ENCODE measurements at places on chromosomes 11 and 22.

DNA sequence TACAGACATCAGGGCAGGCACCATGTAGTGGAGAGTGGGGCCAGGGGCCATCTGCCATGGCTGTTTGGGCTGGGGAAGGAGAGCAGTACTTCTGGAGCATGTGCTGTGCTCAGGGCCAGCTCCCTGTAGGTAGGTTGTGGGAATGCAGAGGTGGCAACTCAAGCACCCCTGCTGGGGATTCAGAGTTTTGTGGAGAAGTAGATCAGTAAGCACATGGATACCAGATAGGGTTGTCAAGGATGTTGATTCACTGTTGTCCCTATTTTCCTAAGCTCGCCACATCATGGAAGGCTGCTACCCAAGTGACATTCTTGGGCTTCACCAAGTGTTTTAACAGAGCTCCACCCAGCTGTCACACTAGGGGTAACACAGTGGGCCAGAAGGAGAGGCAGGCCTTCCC, 67.2 kb downstream of the BMAL1 start:
- no peak for DNase-seq

GRCh38 chr22:23767303-23767672, 484 bp downstream of the CHCHD10 start:
- no peak for DNase-seq

GRCh38 chr22:23033116-23033905, 37.0 kb upstream of the GNAZ start:
- peak; percentile 9 for DNase-seq

GRCh38 chr11:134062265-134063123, 6.4 kb upstream of the JAM3 start:
- DNase-seq, result no peak

DNA sequence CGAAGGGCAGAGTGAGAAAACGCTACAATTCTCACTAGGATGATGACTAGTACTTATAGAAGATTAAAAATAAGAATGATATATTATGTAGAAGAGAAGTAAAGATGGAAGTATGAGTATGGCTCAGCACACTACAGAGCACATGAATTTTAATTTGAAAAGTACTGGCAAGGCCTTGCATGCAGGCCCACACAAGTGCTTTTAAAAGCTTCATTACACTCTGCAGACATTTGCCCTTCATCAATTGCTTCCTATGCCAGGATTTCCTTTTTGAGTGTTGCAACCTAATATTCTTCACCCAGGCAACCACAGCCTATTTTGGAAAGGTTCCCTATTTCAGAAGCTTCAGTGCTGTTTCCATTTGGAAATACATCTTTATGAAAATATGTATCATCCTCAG, 81.1 kb downstream of the LARGE2 start:
- peak; percentile 83 for DNase-seq

- peak; percentile 7 for DNase-seq
These were observed 5.9 kb upstream of the BDNF start for GRCh38 chr11:27705873-27706820.

DNA sequence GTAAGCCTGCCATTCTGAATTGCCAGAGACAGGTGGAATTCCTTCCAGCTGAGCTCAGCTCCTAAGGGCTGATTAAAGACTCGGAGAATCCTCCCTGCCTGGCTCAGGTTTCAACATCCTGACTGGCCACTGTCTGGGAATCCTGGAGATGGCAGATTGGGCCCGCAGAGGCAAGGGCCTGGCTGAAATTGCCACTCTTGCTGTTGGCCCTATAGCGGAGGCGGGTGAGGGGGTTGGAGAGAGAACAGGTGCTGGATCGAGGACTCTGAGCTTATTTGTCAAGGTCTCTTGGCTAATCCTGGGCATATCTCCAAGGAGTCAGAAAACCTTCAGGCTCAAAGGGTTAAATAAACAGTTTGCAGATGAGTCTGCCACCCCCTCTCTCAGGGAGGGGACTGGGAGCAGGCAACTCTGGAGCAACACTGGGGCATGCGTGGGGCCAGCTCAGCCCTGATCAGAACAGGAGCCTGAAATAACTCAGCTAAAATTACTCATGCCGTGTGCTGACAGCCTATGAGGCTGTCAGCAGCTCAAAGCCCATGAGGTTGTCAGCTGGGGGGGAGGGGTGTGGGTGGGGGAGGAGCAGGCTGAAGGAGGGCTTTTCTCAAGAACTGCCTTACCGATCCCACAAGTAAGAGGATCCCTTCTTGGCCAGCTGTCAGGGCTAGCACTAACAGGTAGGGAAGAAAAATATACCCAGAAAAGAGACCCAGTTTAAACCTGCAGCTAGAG, 14.7 kb upstream of the MFRP start:
- peak; percentile 72 for DNase-seq

- DNase-seq, result peak; percentile 11
These were observed 60.6 kb downstream of the PPP6R2 start for GRCh38 chr22:50403701-50404101.

- DNase-seq, result no peak
These were observed 265.8 kb downstream of the KIRREL3 start for GRCh38 chr11:126734752-126735151.

GRCh38 chr11:129580278-129580677, 204.6 kb downstream of the BARX2 start:
- DNase-seq, result no peak

- DNase-seq, result no peak
These were observed 10.7 kb downstream of the XNDC1N start for GRCh38 chr11:71917646-71918140.

DNA sequence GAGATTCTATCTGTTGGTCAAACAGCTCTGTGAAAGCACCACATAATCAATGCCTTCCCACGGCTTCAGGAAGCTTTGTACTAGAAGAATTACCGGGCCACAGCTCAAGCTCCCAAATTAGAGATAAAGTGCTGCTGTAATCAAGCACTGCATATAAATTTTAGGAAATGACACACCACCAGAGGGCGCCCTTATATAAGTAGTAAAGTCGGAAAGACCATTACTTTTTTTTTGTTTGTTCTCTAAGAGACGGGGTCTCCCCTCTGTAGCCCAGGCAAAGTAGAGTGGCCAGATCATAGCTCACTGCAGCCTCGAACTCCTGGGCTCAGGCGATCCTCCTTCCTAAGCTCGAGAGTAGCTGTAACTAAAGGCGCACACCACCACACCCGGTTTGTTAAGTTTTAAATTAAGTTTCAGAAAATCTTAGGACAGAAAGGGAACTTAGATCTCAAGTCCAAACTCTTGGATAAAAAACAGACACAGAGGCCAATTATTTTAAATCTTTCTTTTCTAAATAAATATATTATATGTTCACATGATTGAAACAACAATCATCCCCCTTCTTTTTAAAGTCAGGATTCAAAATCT, 32.6 kb downstream of the PRCP start:
- peak; percentile 83 for DNase-seq

DNA sequence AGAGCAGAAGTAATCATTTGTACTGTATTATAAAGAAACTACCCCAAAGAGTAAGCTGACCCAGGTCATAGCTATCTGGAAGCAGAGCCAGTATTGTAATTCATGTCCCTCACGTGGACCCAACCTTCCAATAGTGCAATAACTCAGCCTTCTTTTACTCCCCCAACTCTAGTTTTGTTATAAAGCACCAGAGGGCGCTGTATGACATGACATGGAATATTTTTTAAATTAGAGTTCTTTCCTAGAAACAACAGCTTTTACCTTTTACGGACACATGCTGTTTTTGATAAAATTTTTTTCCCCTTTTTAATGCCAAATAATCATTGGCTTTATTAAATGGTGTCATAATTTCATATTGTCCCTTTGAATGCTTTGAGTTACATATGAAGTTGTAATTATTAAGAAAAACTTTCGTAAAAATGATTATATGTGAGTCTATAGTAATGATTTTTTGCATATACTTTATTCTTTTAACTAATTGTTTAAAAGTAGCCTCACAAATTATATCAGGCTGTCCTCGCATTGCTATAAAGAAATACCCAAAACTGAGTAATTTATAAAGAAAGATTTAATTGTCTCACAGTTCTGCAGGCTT, 76.9 kb downstream of the DKK3 start:
- DNase-seq, result peak; percentile 12

DNA sequence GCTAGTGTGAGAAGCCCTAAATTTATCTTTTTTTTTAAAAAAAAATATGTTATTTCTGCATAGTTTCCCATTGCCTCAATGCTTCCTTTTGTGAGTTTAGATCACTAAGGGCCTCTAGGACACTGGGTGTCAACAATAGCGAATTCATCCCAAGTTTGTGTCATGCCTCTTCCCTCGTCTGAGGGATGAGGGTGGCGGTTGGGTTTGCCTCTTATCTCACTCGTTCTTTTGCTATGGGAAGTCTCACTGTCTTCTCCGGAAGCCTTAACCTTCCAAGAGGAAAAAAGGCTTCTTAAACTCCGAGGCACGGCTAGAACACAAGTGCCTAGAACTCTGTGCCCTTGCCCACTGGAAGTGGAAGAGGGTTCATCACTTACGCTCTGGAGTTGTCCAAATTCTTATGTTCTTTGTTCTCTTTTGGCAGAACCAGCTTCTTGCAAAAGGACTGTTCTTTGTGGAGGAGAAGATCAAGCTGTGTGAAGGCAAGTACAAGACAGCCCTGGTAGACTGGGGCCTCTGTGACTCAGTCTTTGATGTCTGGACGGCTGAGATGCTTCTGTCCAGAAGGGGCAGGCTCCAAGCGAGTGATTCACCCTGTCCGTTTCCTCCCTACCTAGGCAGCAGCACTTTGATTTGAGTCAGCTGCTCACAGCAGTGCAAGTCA, 78.5 kb downstream of the TRAF6 start:
- DNase-seq, result no peak

DNA sequence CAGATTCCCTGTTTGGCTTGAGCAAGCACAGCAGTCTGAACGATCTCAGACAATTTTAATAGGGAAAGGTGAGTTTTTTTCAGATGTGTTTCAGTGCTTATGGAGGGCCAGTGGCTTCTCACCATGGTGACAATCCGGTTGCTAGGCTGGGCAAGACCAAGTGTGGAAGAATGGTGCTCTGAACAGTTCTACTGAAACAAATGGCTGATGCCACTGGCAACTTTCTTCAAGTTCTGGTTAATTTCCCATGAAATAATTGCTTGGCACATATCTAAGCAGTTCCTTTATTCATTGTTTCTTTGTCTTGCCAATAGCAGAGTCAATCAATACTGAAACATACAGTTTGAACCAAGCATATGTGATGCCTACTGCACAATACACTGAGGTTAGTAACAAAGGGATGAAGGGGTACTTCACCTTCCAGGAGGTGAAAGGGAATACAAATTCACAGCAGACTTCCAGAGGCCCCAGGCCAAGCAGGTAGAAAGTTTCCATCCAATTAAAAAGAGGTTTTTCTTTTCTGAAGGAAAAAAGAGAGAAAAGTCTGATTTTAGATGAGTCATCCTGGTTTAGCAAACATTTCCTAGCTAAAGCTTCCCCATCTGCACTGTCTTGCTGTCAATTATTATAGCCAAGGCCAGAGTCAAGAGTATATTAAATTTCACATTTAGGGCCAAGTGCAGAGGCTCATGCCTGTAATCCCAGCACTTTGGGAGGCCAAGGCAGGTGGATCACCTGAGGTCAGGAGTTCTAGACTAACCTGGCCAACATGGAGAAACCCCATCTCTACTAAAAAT, 21.2 kb upstream of the NDUFC2 start:
- DNase-seq, result peak; percentile 98

- DNase-seq, result no peak
These were observed 24.7 kb downstream of the RCOR2 start for GRCh38 chr11:63892228-63892627.

- DNase-seq, result no peak
These were observed 26.4 kb downstream of the INCENP start for GRCh38 chr11:62149986-62150886.

- no peak for DNase-seq
These were observed 24.6 kb upstream of the GRAMD4 start for GRCh38 chr22:46595545-46595944.

DNA sequence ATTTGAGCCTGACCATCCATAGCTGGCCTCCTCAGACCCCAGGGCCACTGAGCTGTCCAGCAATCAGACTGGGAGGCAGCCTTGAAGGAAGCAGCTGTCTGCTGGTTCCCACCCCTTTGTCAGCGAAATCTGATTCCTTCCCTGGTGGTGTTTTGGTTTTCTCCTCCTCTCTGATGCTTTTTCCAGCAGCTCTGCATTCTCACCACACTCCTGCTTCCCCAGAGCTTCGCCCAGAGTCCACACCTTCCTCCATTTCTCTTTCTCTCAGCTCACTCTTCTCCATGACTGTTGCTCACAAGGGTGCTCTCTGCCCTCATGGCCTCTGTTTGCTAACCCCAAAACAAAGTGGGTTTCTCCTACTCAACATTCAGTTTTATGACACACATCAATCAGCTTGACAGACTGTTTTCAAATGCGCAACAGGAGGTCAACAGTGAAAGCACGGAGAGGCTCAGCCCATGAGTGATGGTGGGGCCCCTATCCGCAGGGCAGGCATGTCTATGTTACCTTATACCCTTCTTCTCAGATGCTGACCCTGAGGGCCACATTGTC, 130.6 kb upstream of the MTNR1B start:
- DNase-seq, result peak; percentile 50

DNA sequence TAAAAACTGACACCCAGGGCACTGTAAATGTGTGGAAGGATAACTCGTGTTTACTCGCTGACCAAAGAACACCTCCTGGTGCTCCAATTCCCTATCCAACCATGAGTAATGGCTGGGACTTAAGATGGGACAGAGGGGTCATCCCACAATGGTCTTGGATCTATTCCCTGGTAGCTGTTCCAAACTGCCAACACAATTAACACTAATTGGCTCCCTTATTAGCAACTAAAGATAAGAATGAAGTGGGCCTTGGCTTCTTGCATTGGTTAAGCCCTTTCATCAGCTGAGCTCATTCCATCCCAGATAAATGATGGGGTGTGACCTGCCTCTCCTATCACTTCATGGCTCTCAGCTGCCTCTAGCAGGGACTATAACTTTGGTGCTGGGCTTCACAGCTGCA, 1.5 kb upstream of the SIK3 start:
- no peak for DNase-seq

DNA sequence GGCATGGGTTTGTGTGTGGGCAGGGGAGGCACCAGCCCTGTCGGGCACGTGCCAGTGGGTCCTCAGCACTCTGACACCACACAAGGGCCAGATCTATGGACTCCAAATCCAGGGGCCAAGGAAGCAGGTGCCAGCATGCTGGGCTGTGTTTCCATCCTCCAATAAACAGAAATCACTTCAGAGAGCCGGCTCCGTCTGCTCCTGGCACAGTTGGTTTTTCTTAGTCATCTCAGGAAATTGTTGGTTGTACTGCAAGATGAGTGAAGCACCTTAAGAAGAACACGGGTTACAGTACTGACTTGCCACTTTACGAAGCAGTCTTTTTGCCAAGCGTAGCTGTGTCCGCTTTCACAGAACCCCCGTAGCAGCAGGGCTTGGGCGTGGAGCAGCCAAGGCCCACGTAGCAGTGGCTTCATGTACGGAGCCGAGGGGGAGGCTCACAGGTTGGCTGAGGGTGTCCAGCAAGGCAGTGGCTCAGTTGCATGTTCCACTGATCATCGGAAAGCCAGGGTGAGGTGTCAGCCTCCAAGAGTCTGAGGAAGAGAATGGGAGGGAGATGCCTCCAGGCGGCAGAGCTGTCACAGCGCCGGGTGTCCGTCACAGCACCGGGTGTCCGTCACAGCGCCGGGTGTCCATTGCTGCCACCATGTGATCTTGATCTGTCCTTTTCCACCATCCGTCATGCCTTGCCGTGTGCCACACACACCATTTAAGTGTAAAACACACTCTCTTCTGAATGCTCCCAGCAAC, 314.9 kb downstream of the CTTN start:
- DNase-seq, result no peak

GRCh38 chr11:3006505-3007260, 14.6 kb upstream of the NAP1L4 start:
- DNase-seq, result no peak

Measured in NCI-H1092 treated with DMSO at 0.1 percent for 48 hours (cell line).